ENCODE measurements at places on chromosomes 12 and 14.

DNA sequence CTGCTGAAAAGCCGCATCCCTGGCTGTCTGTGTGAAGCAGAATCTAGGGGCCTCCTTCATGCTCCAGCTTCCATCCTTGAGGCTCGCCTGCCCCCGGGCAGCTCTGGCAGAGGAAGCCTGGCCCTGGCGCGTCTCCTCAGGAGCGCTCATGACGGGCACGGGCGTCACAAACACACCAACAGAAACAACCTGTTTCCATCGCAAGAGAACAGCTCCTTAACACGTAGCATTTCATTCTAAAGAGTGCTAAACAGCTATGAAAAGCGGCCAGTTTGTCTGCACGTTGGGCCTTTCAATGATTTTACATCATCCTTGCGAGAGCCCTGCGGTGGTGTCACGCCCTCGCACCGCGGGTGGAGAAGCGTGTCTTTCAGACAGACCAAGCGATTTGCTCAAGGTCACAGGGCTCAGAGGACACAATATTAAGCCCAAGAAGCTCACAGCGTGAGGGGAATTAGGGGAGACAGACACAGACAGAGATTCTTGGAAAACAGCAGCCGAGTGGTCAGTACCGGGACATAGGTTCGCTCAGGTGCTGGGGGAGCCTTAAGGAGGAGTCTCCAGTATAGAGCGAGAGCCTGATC, 4.9 kb downstream of the ADGRD1 start:
- DNase-seq = no peak

GRCh38 chr12:43795716-43796280, 10.3 kb downstream of the TWF1 start:
- no peak for DNase-seq

GRCh38 chr12:64461634-64462414, 9.9 kb downstream of the TBK1 start:
- DNase-seq = no peak

GRCh38 chr12:106733660-106734059, 40.8 kb upstream of the RIC8B start:
- DNase-seq = no peak

- no peak for DNase-seq
Measured at GRCh38 chr14:52253503-52253902, 14.0 kb upstream of the PTGDR start.

GRCh38 chr12:12686925-12687324, 9.1 kb downstream of the GPR19 start:
- no peak for DNase-seq

DNA sequence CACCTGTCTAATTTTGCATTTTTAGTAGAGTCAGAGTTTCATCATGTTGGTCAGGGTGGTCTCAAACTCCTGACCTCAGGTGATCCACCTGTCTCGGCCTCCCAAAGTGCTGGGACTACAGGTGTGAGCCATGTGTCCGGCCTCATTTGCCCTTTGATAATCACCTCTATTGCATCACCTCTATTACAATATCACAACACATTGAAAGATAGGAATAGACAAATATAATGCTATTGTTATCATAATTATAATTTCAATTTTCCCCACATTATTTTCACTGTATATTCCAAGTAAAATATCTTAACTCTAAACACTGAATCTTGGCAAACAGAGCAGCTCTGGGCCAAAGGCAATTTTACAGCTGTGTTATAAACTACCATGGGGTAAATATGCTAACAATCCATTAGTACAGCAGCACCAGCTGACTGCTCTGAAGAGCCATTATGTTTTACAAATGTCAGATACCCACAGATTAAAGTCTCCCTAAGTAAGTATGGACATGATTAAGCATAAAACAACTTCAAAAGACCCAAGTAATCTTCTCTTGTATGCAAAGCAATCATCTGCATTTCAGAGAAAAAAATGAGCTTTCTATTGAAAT, 173.2 kb downstream of the MED13L start:
- DNase-seq = no peak

DNA sequence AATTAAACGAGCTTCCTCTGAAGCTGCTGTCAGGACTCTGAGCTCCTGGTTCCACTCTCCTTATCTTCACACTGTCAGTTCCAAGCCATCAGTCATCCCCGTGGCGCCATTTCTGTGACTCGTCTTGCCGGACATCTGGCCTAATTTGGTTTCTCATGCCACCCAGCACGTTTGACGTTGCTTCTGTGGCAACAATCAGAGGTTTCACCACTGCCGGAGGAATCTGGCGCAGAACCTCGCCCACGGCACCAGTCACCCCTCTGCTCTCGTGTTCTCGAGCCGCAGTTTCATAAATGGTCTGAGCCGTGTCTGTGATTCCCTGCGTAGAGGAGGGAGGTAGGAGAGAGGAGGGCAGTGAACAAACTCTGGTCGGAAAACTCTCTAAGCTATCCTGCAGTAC, 29.7 kb downstream of the BDKRB1 start:
- DNase-seq = no peak

DNA sequence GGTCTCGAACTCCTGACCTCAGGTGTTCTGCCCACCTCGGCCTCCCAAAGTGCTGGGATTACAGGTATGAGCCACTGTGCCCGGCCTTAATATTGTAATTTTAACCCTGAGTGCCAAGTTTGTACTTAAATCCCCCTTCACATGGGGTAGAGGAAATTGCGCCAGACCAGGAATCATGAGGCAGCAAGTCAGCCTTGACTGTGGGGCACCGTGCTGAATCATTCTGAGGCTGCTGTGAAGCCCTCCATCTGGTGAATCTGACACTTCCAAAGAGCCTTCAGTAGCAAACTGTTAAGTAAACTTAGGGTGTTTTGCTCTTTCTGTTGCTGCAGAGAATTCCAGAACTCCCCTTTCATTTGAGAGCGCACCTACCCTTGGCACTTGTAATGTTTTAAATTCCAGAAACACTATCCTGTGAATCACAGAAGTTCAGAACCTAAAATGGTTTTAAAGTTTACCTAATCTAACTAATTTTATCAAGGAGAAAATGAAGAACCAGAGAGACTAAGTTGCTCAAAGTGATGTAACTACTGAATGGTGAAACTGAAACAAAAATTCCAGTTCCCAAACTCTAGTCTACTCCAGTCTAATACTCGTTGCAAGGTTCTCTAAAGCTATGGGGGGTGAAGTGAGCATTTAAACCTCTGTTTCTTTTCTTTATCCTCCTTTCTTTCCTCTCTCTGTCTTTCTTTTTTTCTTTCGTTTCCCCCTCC, 7.5 kb downstream of the HEBP1 start:
- DNase-seq = no peak

DNA sequence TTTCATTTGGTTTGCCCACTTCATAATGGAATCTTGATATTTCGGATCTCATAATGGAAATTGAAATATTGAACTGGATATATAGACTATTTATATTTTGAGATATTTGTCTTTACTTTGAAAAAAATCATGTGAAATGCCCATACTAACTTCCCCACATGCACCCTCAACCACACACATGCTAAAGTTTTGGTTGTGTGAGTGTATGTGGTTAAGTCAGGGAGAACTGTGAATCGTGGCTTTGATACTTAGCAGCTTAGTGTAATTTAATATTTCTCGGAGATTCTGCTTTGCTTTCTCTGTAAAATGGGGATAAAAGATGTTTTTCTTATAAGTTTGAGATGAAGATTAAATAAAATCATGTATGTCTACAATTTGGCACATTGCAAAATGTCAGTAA, 162.1 kb downstream of the OTOGL start:
- DNase-seq = no peak

- no peak for DNase-seq
Measured at GRCh38 chr12:121365416-121366062, 13.3 kb upstream of the ANAPC5 start.

GRCh38 chr12:119964929-119965328, 24.1 kb upstream of the BICDL1 start:
- DNase-seq = no peak

GRCh38 chr12:96359328-96359727, 40.9 kb downstream of the CDK17 start:
- DNase-seq = no peak

DNA sequence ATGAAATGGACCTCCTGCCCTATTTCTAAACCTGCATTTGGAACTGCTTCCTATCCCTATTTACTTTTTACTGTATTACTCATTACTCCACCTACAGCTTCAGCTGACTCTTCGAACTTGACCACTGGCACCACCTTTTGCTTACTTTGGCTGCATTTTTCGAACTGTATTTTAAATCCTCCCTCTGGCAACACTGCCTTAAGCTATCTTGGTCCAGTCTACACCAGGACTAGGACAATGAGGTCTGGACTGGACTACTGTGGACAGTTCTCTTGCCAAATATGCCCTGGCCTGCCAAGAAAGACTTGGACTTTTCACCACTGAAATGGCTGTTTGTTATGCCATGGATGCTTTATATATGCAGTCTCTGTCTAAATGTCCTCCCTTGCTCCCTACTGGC, 328.1 kb downstream of the BTG1 start:
- no peak for DNase-seq

GRCh38 chr12:127334912-127335644, 931.9 kb upstream of the TMEM132C start:
- DNase-seq = no peak

GRCh38 chr14:47040550-47040949, 389.0 kb upstream of the RPL10L start:
- DNase-seq = no peak

- DNase-seq = no peak
Measured at GRCh38 chr12:28973491-28973890, 175.6 kb upstream of the FAR2 start.

DNA sequence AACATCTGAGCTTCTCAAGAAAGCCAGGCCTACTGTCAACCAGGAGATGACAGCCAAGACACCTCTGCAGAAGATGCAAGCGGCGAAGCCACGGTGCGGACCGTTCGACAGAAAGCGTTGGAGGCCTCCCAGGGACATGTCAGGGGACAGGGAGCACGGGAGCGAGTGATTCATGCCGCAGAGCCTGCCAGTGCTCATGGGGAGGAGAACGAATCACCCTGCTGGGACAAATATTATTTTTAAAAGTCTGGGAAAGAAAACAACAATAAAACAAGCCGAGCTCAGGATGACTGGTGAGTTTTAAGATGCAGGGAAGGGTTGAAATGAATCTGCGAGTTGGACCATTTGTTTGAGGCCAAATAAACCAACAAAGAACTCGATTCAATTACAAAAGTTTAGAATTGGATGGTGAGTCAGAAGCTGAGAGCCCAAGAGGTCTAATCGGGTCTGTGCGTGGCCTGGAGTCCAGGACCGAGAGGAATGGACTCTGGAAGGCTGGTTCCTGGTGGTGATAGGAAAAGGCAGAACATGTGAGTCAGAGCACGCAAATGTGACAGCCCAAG, 91.0 kb downstream of the RBM19 start:
- no peak for DNase-seq

GRCh38 chr12:5081016-5081415, 37.3 kb downstream of the KCNA5 start:
- no peak for DNase-seq

- no peak for DNase-seq
Measured at GRCh38 chr12:68675101-68675842, 11.5 kb upstream of the NUP107 start.

- DNase-seq = no peak
Measured at GRCh38 chr14:81946375-81946774, 412.7 kb upstream of the SEL1L start.

DNA sequence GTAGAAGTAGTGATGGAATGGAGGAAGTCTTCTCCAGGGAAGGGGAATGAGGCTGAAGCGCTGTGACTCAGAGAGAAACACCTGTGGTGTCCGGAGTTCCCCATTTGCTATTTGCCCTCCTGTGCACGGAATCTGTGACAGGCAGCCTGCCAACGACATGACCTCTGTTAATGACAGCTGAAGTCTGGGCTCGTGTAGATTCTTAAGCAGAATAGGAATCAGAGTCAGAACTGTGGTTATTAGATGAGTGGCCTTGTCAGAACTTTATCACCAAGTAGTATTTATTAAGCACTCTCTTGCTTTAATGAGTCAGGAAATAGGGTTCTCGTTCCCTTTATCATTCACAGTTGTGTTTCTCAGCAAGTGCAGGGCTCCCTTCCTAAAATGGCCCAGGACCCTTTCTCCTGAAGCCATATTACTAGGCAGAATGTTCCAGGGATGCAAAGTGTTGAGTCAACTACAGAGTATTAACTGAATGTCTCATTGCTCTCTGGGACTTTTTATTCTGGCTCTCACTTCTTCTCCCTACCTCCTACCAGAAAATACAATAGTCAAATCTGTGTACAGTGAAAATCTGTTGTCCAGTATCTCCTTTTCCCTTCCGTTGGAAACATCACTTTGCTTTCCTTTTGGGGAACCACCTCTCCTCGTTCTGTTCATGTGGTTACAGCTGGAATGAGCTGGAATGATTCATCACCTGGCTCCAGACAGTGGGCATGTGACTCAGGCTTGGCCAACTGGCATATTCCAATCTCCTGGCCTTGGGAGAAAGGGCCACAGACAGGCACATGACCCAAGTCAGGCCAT, 77.8 kb upstream of the MAX start:
- no peak for DNase-seq

- DNase-seq = no peak
Measured at GRCh38 chr12:26017484-26018211, 59.2 kb downstream of the RASSF8 start.

- no peak for DNase-seq
Measured at GRCh38 chr12:13786646-13787045, 194.8 kb downstream of the GRIN2B start.

- DNase-seq = no peak
Measured at GRCh38 chr12:106914796-106915634, 40.7 kb upstream of the TMEM263 start.

DNA sequence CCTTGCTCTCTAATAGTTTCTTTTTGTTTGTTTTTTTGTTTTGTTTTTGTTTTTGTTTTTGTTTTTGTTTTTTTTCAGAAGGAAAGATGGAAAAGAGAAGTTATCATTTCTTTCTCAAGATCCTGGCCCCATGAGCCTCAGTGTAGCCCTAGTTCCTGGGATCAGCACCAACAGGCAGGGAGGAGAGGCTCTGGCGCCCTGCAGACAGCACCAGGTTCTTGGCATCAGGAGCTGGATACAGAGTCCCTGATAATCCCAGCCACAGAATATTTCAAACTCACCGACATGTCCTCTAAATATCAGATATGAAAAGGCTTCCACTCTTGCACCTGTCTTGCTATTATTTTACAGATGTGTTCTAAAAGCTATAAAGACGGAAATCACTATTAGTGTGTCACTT, 52.7 kb downstream of the FOXN3 start:
- DNase-seq = no peak

- DNase-seq = no peak
Measured at GRCh38 chr14:68217791-68218340, 398.3 kb downstream of the RAD51B start.

DNA sequence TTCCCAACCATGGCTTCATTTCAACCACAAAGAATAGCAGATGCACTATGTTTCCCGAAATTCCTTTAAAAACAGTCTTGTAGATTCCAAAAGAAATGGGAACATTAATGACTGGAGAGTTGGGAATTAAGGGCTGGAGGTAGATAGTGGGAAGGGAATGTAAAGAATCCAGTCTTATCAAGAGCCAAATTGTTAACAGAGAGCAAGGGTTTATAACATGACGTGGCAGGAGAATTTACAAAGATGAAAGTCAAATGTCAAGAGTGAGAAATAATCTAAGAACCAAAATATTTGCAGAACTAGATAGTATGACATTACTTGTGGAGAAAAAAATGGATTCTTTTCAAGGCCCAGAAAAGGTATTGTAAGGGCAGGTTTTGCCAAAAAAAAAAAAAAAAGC, 200.9 kb downstream of the GRIN2B start:
- DNase-seq = no peak

GRCh38 chr14:85063747-85064146, 466.2 kb upstream of the FLRT2 start:
- DNase-seq = no peak

GRCh38 chr14:90274019-90274418, 17.7 kb downstream of the PSMC1 start:
- no peak for DNase-seq

Measured in activated CD4-positive, alpha-beta T cell treated with anti-CD3 and anti-CD28 coated beads, Interleukin-2, amount 50 U/mL, for 24 hours (primary cell).